ENCODE measurements at places on chromosomes 6 and 20.

DNA sequence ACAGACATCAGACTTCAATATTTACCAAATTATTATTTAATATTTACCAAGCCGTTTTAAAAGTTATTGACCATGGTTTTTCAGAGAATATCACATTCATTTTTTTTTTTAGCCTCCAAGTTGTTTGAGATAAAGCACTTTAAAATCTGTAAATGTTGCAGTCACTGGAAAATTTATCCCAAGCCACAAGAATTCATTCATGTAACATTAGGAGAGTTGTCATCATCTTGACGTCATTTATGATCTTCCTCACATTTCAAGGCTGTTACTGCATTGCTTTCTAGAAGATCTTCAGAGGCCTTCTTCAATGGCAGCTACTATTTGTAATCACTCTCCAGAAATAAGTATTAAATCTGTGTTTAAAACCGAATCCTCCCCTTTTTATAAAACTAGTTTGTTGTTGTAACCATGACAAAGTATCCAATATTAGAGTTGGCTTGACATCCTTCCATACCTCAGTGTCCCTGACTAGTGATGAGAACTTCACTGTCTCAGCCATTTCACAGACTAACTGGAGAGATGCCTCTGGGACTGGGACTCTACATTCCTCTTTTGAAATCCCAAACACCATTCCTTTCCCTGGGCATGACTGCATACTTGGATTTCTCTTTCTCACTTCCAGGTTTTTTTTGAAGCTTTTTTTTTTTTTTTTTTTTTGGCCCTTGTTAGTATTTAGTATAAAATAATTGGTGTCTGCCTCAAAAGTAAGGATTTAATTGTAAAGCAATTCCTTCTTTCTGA lies 100.1 kb downstream of the ZFAND3 start:
- no peak for DNase-seq

GRCh38 chr6:53360093-53360912 lies 11.6 kb upstream of the ELOVL5 start:
- no peak for DNase-seq

DNA sequence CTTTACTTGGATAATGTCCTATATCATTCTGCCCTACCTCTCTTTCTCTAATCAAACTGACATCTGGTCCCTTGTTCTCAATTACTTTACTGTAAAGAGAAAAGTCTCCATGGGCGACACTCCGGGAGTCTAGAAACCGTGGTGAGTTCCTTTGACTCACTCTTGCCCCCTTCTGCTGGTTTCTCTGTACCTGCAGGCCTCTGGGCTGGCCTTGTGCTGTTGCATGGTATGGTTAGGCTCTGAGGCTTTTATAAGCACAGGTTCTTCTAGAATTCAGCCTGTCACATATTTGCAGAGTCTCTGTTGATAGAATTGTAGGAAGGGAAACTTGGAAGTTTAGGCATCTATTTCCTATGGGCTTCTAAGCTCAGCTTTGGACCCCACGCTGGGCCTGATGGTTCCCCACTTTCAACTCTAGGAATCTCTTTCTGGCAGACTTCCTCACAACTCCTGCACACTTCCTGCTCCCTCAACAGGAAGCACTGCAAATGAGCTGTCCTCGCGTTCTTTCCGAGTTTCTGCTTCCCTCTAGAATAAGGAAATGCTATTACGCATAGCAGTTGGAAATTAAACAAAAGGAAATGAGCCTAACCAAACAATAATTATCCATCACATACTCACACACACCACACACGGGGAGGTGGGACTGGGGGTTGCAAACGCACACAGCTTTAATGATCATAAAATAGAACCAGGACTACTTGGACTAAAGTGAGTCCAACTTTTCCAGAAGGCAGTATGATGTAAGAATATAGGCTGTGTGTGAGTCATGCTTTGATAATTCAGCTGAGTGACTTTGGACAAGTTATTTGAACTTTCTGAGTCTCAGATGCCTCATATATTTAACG lies 683.3 kb downstream of the QKI start:
- DNase-seq, result no peak

- no peak for DNase-seq
Observed at GRCh38 chr20:57436223-57436545, 45.0 kb downstream of the RBM38 start.

DNA sequence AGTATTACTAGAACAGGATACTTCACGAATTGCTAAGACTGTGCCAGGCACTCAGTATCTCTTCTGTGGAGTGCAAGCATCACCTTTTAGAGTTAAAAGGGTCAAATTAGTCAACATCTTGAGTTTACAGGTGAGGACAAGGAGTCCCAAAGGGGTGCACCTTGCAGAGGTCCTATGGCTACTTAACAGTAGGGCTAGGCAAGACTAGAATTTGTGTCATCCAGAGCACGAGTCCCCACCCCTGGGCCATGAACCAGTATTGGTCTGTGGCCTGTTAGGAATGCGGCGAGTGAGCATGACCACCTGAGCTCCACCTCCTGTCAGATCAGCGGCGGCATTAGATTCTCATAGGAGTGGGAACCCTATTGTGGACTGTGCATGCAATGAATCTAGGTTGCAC lies 10.5 kb upstream of the DSTN start:
- no peak for DNase-seq

GRCh38 chr20:24656391-24656790 lies 187.0 kb downstream of the SYNDIG1 start:
- DNase-seq, result no peak

DNA sequence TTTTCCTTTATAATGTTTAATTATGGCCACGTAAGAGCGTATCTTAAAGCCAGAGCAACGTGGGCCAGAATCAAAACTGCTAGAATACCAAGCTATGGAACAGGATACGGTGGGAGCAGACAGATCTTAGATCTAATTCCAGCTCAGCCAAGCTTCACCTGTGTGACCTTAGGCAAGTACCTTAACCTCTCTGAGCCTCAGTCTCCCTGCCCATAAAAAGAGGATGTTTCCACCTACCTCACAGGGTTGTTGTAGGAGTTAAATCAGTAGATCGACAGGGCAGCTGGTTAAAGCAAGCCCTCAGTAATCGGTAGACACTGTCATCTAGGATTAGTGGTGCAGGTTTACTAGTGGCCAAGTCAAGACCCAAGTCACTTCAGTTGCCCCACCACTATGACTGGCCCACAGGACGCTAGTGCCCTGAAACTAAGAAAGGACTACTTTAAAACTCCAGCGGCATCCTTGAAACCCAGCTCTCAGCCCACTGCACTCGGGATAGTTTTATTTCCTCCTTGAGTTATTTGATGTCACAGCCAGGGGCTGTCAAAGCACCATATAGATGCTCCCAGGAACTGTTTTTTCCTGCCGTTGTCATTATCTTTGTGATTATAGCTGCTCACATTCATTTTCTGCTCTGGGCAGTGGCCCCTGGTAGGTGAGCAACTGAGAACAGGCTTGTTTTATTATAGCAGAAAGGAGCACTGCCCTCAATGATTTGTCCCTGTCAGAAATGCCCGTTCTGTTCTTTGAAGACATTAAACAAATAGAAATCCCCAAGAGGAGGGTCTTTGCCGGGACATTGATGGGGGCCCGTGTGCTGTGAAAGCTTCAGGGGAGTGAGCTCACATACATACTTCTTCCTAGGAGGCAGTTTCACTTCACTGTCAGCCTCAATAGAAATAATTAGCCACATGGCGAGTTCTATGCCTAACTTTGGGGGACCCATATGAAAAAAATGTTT lies 63.1 kb downstream of the ISM1 start:
- no peak for DNase-seq
